Stimulated activated CD8-positive, alpha-beta memory T cell treated with anti-CD3 and anti-CD28 coated beads, Interleukin-7, amount 100 ng/mL, for 1 hour (primary cell): ENCODE measurements at places on chromosomes 1 and 21.

GRCh38 chr1:153389401-153389800 lies 1.5 kb downstream of the S100A8 start:
- DNase-seq: no peak

DNA sequence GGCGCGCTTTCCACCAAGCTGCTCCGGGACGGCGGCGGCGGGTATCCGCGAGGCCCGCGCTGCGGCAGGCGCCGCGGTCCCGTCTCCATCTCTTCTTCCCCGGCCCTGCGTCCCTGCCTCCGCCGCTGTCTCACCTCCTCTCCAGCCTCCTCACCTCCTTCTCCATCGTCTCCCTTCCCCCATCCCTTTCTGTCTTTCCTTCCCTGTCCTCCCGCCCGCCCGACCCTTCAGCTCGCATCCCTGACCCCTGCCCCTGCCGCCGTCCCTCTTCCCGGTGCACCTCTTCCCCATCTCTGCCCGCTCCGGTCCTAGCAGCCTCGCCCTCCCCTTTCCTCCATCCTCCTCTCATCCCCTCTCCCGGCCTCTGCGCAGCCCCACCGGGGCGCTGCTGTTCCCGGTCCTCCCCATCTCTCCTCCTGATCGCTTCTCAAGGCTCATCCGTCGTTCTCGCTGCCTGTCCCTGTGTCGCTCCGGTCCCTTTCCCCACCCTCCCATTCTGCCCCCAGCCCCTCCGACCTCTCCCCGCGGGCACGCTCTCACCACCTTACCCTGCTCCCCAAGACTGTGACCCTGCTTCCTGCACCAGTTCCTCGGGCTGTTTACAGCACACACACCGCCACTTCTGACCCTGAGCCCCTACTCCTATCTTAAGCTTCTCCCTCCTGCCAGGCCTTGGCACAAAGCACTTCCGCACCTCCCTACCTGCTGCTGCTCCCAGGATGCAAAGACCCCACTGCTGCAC lies 760 bp upstream of the NPHP4 start:
- no peak for DNase-seq

- DNase-seq: no peak
These were observed 79.4 kb downstream of the SPATA46 start for GRCh38 chr1:162297208-162297607.

- no peak for DNase-seq
These were observed 447.0 kb upstream of the PKN2 start for GRCh38 chr1:88237058-88237457.

GRCh38 chr1:235100194-235100772 lies 28.4 kb downstream of the TOMM20 start:
- no peak for DNase-seq

DNA sequence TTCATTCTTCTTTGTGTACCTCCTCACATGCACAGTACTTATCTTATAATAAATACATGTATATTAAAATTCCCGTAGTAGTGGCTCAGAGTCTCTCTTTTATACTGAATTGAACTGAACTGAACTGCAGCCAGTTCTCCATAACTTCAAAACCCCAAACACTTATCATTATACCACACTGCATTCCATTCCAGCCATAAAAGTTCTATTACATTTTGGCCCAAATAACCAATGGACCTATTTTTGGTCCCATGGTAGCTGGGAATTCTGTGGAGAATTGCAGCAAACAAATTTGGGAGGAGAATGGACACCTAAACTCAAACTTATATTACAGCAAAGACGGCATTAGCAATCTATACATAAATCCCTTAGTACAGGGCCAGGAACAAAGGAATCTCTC lies 86.6 kb upstream of the C1orf87 start:
- no peak for DNase-seq

GRCh38 chr1:186967656-186968394 lies 139.1 kb downstream of the PLA2G4A start:
- no peak for DNase-seq

GRCh38 chr1:55896210-55896609 lies 681.0 kb upstream of the USP24 start:
- DNase-seq: no peak

DNA sequence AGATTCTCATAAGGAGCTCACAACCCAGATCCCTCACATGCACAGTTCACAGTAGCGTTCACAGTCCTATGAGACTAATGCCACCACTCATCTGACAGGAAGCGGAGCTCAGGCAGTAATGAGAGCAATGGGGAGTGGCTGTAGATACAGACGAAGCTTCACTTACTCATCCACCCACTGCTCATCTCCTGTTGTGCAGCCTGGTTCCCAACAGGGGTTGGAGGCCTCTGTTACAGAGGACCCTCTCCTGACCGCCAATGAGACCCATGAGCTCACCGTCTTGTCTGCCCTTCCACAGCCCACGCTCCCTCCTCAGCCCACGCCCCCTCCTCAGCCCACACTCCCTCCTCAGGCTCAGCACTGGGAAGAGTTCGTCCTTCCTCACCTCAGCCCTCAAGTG lies 39.6 kb downstream of the RSPH1 start:
- no peak for DNase-seq

GRCh38 chr1:1914971-1915692 lies at the start of gene CALML6:
TSS of gene CALML6 (plus strand) at chr1:1915260. CDS start at chr1:1915281, 21 bp downstream.
- DNase-seq: no peak

DNA sequence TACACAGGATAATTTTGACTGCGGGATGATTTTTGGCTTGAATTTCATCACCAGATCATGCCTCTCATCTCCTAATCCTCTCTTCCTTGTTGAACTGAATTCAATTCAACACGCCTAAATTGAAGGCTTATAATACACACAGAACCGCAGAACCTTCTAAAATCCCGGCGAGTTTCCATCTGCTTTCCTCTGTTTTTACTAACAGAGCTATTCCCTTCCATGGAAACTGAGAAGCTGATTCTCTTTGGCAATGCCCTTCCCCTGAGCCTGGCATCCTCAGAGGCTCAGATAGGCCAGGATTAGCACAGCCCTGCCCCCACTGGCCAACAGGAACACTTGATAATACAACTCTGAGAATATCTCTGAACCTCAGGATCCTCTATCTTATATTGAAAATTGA lies 130.2 kb downstream of the CAPN8 start:
- DNase-seq: no peak

DNA sequence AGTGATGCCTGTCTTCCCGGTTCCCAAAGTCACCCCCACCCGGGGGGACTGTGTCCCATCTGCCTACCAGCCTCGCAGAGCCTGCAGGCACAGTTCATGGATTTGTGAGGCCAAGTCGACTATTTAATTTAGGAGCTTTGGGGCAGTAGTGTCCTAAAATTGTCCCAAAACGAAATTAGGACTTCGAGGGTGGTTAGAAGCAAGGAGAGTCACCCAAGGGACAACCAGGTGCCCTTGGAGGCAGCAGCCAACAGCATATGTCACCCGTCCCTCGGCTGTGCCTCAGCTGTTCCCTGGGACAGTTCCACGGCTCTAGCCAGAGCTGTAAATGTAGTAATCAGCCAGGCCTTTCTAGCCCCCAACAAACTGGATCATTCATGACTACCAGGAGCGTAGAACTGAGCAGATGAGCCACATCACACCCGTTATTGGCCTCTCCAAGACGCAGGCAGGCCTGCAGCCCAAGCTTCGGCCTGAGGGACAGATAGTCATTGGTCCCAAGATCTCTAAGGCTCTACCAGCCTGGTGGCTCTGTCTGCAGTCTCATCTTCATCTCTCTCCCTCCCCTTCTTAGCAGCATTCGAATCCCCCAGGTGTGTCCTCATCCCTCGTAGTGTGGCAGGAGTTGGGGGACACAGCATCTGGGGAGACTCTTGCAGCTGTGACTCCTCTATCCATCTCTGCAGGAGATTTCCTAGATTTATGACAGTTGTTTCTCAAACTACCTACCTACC lies 2.9 kb downstream of the PAX7 start:
- DNase-seq: no peak

GRCh38 chr1:118486199-118486598 lies 301.2 kb upstream of the SPAG17 start:
- no peak for DNase-seq

GRCh38 chr1:65148548-65149350 lies 746 bp downstream of the AK4 start:
- no peak for DNase-seq

- DNase-seq: no peak
These were observed 116.2 kb downstream of the HMCN1 start for GRCh38 chr1:185850366-185850765.

DNA sequence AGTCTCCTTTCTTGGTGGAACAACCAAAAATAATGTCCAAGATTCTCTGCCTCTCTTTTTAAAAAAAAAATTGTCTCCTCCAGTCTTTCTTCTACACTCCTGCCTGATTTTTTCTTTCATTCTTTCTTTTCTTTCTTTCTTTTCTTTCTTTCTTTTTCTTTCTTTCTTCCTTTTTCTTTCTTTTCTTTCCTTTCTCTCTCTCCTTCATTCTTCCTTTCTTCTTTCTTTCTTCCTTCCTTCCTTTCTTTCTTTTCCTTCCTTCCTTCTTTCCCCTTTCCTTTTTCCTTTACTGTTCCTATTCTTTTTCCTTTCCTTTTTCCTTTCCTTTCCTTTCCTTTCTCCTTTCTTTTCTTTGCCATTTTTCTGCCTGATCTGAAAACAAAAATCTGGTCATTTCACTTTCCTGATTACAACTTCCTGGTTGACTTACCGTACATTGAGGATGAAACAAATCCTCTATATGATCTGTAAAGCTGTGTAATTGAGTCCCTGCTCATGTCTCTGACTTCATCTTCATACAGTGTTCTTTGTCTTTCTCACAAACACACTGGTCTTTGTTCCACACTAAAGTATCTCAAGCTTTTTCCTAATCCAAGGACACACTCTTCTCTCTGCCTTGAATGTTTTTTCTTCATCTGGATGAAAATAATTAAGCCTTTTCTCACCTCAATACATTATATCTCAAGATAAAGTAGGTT lies 6.1 kb upstream of the KRTAP23-1 start:
- no peak for DNase-seq

GRCh38 chr1:239952348-239953308 lies 139.1 kb upstream of the FMN2 start:
- no peak for DNase-seq

DNA sequence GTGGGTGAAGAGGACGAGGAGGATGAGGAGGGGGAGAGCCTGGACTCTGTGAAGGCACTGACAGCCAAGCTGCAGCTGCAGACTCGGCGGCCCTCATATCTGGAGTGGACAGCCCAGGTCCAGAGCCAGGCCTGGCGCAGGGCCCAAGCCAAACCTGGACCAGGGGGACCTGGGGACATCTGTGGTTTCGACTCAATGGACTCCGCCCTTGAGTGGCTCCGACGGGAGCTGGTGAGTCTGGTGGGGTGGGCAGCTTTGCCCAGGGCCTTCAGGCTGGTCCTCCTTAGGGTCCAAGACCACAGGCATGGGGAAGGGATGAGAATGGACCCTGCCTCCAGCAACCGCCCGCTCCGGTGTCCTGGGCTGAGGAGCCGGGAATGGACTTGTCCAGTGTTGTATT lies 430 bp downstream of the FAM167B start:
- no peak for DNase-seq

DNA sequence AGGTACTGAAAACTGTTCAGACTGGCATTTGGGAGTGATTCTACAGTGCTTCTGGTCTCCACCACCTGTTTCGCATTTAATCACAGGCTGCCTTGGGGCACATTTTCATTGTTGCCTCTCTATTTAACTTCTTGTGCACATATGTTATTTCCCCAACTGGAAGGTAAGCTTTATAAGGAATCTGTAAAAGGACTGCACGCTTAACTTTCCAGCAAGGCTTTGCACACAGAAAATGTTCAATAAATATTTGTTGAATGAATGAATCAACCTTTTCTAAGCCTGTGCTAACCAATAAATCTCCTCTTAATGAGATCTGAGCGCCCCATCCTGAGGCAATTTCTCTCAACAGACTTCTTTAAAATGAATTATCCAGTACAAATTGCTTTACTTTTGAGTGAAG lies 84.3 kb upstream of the ARHGAP29 start:
- no peak for DNase-seq

DNA sequence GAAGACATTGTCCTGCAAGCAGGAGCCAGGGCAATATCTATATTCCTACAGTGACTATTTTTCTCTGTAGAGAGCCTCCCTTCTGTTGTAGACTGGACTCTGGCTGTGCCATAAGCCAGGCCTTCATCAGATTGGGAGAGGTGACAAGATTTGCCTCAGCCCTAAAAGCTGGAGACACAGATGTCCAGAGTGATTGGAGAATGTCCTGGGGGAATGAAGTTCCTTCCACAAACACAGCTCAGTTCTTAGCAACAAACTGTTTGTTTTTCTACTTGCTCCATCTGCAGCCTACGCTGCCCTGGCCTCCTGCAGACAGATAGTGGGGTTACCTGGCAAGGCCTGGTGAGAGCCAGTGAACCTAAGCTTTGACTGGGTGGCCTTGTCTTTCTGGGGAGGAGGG lies 29.9 kb upstream of the SNX27 start:
- no peak for DNase-seq

- no peak for DNase-seq
These were observed 3.7 kb downstream of the MCL1 start for GRCh38 chr1:150575518-150576366.

DNA sequence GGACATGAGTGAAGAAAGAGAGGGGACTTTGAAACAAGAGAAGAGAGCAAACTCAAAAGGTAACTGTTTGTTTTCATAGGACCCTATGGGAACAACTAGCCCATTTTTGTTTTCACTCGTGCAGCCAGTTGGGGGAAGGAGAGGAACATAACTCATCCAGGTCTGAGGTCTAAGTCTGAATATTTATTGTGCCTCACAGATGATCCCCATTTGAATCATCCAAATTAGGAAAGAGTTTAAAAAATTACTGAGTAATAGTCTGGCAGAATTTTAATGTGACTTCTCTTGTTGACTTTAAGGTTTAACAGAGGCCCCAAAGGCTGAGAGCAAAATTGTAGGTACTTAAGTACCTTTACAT lies 10.4 kb upstream of the TSPAN2 start:
- DNase-seq: no peak

- no peak for DNase-seq
These were observed 45.7 kb downstream of the EEIG2 start for GRCh38 chr1:108605633-108606032.

DNA sequence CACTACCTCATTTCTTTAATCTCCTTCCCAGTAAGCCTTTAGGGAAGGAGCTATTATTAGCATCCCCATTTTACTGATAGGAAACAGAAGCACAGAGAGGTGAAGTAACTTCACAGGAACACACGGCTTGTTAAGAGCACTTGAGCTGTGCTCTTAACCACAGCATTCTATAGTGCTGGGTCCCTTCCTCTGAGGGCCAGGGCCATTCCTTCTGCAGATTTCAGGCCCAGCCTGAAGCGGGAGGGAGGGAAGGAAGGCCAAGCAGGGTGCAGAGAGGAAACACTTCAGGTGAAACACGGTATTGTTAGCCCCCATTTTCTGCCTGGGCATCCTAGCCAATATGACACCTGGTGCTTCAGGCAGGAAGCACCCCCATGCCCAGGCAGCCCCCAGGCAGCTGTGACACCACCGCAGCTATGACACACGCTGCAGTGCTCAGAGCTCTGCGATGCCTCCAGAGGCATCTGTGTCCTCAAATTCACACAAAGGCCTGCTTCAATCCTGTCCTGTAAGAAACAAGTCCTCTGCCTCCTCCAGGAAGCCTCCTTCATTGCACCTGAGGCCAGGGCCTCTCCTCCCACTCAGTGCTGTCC lies 4.5 kb upstream of the EXTL1 start:
- DNase-seq: no peak
